ENCODE measurements at places on chromosomes 13 and 19. TPM values are rescaled to one million over a fixed set of nuclear protein-coding genes. Genes with fewer than 3 reads are reported as not detected.
A peak's percentile ranks its signal among the peaks of the same experiment; 100 is the strongest.

GRCh38 chr19:35240327-35240726 lies 8.5 kb upstream of the LSR start:
- DNase-seq, result no peak

- no peak for DNase-seq
Measured at GRCh38 chr13:82681535-82681934, 1200.7 kb downstream of the SLITRK1 start.

PCDH9 gene
- total RNA-seq, result 5.6 TPM

DNA sequence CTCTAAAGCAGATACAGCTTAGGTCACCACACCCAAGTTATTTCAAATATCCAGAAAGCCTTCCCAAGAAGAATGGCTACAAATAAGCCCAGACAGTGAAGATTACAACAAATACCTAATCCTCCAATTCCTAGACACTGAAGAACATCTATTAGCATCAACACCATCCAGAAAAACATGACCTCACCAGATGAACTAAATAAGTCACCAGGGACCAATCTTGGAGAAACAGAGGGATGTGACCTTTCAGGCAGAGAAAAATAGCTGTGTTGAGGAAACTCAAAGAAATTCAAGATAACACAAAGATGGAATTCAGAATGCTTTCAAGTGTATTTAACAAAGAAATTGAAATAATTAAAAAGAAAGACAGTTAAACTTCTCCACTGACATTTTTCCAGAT lies 15.0 kb upstream of the CLC start:
- no peak for DNase-seq

DNA sequence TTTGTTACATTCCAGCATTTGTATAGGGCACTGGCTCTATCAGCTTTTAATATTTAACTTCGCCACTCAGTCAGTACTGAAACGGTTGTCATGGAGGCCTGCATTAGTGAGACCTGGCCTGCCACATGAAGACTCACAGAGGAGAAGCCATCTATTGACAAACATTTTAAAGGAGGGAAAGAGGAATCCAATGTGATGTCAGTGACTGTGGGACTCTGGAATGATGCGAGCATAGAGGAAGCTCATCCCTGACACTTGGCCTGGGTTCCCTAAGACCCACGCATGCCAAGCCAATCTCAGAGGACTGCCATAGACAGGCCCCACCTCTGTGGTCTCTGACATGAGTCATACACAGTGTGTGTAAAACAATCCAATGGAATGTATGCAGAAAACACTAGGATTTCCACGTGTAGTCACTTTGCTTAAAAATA lies 7.9 kb upstream of the DPY19L3 start:
- peak; percentile 25 for DNase-seq

GRCh38 chr13:51704399-51705313 lies 99.3 kb downstream of the DHRS12 start:
- no peak for DNase-seq

DNA sequence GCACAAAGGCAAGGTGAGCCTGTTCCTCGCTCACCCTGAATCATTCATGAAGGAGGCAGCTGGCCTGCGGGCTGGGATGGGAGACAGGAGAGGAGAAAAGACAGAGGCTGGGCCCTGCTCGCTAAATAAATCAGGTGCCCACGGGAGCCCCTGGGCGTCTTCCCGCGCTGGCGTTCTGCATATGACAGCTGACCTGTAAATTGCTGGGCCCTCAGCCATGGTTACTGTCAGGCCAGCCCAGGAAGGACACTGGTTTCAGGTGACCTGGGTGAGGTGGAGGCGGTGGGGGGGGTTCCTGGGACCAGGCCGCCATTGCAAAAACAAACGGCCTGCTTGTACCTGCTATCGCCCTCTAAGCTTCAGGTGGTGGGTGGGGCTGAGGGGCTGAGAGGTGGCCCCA lies 3.4 kb upstream of the PTBP1 start:
- DNase-seq, result no peak

DNA sequence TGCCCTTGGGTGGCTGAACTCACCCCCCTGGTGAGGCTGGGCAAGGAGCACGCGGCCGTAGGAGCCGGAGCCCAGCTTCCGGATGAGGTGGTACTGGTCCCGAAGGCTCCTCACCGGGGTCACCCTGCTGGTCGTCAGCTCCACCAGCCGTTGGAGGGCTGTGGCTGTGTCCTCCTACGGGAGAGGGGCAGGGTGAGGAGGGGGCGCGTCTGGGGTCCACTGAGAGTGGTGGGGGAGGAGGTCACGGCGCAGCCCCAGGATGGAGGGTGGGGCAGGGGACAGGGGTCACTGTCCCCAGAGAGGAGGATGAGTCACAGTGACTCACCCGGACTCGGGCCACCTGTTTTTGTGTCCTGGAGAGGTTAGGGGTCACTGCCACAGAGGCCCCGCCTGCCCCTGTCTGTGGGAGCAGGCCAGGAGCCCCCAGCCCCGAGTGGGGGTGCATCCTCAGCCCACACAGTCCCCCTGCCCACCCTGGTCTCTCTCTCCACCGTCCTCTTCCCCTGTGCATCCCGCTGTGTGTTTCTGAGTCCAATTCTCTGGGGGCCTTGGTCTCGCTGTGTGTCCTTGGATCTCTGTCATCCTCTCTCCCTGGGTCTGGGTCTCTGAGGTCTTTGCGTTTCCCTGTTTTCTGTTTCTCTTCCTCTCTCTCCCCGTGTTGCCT lies 435 bp downstream of the SBK3 start:
- DNase-seq, result no peak

DNA sequence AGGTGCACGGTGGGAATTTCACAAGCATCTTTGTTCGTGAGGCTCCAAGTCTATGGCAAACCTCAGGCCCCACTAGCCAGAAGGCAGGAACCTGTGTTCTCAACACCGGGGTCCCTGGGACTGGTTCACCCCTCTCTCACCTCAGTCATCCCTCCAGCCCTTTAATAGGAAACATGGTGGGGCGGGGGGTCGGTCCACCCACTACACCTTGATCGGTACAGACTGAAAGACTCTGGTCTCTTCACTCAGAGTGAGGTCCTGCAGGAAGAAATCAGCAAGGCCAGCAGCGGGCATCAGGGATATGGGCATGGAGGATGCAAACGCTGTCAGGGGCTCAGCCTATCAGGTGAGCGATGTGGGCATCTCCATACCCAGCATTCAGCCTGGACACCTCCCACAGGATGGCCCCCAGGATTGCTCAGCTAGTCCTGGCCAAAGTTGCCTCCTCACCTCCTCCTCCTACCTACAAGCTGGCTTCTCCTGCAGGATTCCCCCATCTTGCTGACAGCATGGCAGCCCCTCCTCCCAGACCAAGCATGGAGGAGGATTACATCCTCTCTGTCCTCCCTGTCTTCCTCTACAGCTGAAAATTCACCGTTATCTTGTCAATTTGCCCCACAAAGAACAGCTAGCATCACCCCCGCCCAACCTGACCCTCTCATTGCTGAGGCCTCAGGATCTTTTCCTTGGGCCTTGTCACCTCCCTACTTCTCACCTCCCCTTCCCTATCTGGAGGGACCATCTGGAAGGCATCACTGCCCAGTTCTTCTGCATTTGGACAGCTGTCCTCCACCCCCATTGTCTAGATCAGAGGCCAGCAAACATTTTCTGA lies 37.3 kb upstream of the CD33 start:
- no peak for DNase-seq

TMEM86B gene
- total RNA-seq, result 0.81 TPM

- no peak for DNase-seq
Measured at GRCh38 chr13:95614641-95615245, 29.8 kb downstream of the DZIP1 start.

- no peak for DNase-seq
Measured at GRCh38 chr19:42233106-42233505, 9.3 kb downstream of the GSK3A start.

ZNF333 gene
- total RNA-seq, result 1.9 TPM

Measured in H4 (cell line).